GM04504 (cell line): ENCODE measurements at places on chromosomes 12 and 14.

DNA sequence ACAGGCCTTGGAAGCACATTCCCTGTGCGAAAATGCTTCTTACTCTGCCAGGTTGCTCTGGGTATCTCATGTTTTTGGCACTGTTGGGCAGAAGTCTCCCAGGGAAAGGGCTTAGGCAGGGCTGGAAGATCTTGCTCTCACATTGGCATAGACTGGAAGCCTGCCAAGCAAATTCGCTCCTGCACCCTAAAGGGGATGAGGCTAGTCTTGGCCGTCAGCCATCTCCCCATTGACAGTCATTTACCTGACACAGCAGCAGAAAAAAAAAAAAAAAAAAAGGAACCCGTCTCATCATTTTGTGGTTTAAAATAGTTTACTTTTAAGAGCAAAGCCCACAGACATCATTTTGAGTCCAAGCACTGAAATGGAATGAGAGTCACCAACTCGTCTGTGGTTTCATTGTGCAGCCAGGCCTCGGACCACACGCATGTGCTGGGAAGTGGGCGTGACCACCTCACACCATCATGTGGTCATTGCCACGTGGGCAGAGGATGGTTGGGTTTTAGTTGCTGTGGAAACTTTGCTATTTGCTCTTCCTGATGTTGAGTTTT, 84.8 kb downstream of the NRXN3 start:
- DNase-seq = no peak

- DNase-seq = no peak
Measured at GRCh38 chr12:124495194-124495983, 72.0 kb downstream of the NCOR2 start.

DNA sequence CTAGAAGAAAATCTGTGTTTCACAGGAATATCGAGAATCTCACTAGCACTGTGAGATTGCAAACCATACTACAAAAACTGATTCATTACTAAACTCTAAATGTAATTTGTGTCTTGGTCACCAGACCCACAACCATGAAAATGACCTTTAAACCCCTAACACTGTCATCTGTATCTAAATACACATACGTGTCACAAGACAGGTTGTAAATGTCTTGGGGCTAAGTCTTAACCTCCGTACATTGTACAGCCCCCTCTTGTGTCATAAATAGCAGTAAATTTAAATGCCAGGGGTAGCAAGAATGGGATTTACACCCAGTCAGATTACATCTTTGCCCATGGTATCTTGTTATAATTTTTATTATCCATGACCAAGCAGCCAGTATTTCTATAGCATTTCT, 117.3 kb downstream of the GPR135 start:
- no peak for DNase-seq

DNA sequence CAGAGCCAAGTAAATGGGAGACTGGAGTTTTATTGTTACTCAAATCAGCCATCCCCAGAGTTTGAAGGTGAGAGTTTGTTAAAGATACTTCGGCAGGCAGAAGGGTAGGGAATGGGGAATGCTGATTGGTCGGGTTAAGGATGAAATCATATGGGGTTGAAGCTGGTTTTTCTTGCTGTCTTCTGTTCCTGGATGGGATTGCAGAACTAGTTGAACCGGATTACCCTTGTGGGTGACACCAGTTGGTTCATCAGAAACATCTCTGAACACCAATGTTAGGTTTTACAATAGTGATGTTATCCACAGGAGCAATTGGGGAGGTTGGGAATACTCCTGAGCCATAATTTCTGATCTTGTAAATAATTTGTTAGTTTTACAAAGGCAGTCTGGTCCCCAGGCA, 18.7 kb upstream of the SMCO2 start:
- DNase-seq = no peak

DNA sequence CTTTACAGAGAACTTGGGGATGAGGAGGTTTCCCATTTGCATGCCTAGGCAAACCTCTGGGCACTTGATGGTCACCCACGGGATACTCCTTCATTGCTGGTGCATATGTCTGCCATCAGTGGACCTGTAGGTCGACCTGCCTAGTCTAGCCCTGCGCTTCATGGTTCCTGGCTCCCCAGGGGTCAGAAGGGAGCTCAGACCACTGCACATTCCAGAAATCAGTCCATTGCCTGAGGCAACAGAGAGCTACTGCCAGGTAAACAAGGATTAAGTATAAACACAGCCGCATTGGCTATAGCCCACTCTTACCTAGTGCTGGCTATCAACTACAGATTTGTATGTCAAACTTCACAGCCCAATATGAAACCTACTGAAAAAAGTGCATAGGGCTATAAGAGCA, 476.4 kb downstream of the SOX5 start:
- no peak for DNase-seq

GRCh38 chr14:32319368-32320049, 9.6 kb upstream of the AKAP6 start:
- DNase-seq = no peak

- DNase-seq = no peak
Measured at GRCh38 chr12:2234646-2235350, 182.0 kb downstream of the CACNA1C start.

DNA sequence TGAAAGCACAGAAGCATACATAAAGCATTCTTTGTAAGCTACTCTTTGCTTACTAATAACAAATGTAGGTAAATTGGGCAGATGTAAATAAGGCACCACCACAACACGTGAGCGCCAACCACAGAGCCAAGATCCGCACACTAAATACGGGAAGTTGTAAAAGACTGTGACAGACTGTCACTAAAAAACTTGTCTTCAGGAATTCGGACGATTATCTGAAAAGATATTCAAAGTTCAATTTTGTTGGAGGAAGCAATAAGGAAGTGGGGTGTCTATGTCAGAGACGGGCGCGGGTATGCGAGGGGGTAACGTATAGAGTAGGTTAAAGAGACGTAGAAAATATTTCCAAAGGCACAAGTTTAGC, 1.5 kb upstream of the HSP90B1 start:
- no peak for DNase-seq

- no peak for DNase-seq
Measured at GRCh38 chr12:132251741-132252490, 77.5 kb downstream of the GALNT9 start.

GRCh38 chr12:92030618-92031017, 115.0 kb downstream of the BTG1 start:
- DNase-seq = no peak

DNA sequence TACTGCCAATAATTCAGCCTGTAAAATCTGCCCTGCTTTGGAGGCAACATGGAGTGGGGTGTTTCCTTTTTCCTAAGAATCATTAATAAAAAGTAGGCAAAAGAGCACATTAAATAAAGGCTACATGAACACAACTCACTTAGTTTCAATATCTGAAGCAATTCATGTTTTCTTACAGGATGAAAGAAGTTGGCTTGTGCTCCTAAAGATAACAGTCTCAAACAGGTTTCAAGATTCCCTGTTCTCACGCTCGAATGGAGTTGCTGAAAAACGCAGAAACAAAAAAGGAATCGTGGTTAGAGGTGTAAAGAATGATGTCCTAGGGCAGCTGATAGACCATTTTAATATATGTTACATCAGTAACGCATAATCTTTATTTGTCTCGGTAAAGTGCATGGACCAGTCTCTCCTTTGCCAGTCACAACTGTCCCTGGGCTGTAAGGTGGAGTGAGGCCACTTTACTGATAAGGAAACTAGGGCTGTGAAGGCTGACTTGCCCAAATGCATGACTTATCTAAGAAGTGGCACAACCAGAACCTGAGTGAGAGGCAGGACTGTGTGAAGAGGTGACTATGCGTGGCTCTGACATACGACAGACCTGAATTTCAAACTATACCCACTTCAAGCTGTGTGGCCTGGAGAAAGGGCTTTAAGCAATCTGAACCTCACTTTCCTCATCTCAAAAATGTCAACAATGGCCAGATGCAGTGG, 12.6 kb downstream of the GIT2 start:
- no peak for DNase-seq

DNA sequence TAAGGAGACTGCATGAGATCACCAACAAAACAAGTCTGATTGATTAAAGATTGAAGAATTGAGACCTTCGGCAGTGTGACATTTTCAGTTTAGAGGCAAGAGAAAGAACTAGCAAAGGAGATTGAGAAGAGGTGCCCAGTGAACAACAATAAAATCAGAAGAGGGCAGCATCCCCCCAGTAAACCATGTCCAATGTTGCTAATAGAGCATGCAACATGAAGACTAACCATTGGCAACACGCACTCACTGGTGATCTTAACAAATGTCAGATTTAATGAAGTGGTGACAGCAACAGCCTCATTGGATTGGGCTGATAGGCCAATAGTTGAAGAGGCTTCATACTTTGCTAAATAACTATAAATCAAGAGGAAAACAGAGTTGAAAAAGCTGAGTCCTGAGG, 20.7 kb upstream of the TAS2R14 start:
- DNase-seq = no peak

- no peak for DNase-seq
Measured at GRCh38 chr12:19409376-19409775, 29.9 kb upstream of the AEBP2 start.

DNA sequence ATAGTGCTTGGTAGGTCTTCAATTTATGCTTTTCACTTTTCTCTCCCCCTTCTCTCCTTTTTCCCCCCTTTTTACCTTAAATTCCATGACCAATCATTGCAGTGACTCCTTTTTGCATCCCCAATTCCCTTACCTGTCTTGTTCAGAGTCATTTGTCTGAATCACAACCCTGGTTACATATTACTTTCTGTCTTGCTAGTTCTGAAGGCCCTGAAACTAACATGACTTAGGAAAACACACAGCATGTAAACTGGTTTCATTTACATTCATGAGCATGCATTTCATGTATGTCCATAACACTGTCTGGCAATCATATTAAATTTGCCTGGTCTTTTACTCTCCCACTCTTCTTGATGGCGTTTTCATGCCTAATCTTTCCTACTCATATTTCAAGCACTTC, 20.3 kb upstream of the FOXG1 start:
- no peak for DNase-seq

GRCh38 chr12:72191761-72192160, 80.4 kb upstream of the TRHDE start:
- DNase-seq = no peak

DNA sequence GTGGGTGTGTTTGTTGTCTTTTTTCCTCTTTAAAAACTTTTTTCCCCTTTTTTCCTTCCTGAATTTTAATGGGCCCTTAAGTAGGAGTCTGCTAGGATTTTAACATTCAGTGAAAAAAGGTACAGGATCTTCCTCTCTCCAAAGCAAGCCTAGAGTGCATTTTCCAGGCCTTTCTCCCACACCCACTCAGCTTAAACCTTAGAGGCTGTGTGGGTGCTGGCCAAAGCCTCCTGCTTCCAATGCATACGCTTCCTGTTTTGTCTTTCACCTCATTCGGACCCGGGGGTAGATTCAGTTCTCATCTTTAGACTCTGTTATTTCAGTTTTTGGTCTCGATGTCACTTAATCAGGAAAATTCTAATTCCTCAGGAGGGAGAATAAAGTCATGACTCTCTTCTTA, 51.2 kb downstream of the TMEM30B start:
- no peak for DNase-seq

- DNase-seq = no peak
Measured at GRCh38 chr12:88416155-88416554, 164.1 kb downstream of the KITLG start.

- no peak for DNase-seq
Measured at GRCh38 chr12:126784328-126784921, 1482.5 kb upstream of the TMEM132C start.

DNA sequence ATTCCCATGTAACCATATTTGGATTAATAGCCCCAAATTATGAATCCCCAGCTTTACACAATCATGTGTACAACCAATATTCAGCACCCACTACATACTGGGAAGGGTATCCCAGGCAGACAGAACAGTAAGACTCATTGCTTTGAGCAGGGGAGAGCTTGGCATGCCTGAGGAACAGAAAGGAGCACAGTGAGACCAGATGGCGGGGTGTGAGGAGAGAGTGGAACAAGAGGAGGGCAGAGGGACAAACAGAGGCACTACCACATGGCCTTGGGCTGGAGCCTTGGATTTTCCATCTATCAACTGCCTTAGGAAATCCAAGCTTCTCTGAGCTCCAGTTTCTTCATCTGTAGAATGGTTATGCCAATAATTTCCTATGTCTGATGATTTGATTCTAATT, 3.8 kb downstream of the DGKA start:
- DNase-seq = no peak

DNA sequence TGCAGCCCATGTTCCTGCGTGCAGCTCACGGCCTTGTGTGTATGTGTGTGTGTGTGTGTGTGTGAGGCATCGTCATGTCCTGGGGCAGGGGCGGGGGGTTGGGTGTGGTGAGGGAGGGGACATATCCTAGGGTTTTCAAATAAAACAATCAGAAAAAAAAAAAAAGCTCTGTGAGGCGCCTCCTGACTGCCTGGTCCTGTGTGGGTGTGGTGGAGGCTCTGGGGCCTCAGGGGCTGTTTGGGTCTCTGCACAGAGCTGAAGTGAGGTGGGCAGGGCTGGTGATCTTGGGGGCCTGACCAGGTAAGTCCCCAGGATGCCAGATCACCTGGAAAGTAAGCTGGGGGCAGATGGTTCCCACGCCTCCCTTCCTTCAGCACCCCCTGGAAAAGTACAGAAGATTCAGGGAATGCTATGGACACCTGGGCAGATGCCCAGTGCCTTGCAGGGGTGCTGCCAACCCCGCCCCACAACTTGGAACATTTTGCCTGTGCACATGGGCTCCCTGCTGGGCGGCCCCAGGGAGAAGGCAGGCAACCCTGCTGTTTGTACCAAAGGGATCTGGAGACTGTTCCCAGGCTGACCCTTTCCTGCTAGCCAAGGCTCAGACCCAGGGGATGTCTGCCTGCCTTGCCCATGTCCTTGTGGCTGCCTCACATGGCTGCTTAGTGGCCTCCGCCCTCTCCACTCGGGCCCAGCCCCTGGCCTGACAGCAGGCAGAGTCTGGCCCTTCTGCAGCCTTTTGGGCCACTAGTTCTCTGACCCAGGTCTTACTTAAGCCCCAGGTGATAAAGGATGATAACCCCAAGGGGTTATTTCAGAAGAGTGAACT, 28.8 kb downstream of the CLSTN3 start:
- no peak for DNase-seq

DNA sequence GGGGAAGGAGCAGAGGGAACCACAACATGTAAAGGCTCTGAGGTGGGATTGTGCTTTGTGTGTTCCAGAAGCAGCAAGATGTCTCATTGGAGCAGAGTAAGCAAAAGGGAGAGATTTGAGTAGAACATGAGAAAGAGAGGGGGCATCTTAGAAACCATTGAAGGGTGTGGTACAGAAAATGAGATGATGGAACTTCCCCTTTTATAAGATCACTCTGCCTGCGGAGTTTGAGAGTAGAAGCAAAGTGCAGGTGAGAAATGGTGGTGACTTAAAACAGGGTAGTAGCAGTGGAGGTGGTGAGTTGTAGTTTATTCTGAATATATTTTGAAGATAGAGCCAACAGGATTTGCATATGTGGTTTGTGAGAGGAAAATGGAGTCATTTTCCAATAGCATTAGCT, 56.0 kb downstream of the FBXO34 start:
- DNase-seq = no peak

- DNase-seq = no peak
Measured at GRCh38 chr14:70020352-70021170, 141.3 kb downstream of the SMOC1 start.

DNA sequence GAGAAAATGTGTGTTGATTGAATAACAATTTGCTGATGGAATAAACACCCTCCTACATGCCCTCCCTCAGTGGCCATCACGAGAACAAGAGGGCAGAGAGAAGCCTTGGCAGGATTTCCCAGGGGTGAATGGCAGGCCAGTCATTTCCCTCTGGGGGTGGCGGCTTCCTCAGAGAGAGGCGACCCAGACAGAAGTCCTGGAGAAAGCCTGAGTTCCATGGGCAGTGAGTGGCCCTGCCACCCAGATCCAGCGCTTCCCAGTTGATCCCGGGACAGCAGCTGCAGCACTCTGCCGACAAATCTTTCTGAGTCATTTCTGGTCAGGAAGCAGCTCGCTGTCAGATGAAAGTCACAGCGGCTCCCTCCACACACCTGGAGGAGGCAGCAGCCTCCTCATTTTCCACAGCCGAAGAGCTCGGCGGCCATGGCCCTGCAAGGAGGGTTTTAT, 123.0 kb downstream of the SCARB1 start:
- no peak for DNase-seq
